ENCODE measurements at places on chromosomes 16 and 17.

- DNase-seq: no peak
Observed at GRCh38 chr17:7081341-7082062, 1.5 kb upstream of the CLEC10A start.

- DNase-seq: no peak
Observed at GRCh38 chr16:49899991-49900695, 44.2 kb upstream of the ZNF423 start.

DNA sequence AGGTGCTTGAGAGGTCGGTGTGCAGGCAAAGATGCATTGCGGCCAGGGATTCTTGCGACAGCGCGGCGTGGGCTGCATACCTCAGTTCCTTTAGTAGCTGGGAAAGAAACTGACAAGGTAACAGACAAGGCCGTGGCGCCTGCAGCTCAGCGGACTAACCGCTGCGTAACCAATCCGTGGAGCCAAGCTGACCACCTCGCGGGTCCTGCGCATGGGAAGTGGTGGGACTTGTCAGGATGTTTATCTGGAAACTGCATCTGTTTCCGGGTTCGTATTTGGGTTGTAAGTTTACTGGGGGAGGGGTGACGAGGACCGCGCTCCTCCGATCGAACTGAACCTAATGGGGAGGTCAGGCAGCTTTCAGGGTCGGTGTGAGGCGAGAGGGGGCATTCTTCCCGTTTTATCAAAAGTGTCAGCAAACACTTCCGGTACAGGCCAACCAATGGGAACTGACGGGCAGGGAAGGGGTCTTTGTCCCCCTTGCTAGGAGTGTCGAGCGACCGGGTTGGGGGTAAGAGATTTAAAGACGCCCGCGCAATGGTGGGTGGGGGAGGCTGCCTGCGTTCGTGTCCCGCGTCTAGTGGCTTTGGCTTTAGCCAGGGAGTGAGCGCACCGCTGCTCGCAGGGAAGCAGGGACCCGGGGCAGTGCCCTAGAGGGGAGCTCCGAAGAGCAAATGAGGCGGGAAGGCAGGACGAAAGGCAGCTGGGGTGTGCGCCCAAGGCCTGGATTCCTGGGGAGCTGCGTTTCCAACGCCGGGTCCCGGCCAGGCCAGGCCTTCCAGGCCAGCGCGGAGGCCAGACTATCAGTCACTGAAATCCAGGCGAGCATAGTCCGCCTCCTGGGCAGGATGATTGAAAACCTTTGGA is 7.0 kb downstream of the IRX6 start:
- no peak for DNase-seq

DNA sequence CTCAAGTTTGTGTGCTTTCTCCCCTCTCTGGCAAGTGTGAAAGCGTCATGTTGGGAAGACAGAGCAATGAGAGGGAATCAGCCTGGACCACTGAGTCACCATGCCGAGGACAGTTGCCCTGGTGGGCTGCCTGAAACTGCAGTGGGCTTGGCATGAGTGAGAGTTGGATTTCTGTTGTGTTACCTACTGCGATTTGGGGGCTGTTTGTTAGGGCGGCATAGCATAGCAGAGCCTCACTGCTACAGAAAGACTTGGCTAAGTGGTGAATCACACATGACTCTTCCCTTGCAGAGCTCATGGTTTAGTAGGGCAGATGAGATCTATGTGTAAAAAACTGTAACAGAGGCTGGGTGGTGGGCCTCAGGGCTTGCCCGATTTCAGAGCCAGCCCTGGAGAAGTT is 324.6 kb downstream of the C16orf95 start:
- no peak for DNase-seq

All from RPMI7951 (cell line).